ENCODE measurements at places on chromosomes 16 and 17. TPM values are rescaled to one million over a fixed set of nuclear protein-coding genes. Genes with fewer than 3 reads are reported as not detected.

DNA sequence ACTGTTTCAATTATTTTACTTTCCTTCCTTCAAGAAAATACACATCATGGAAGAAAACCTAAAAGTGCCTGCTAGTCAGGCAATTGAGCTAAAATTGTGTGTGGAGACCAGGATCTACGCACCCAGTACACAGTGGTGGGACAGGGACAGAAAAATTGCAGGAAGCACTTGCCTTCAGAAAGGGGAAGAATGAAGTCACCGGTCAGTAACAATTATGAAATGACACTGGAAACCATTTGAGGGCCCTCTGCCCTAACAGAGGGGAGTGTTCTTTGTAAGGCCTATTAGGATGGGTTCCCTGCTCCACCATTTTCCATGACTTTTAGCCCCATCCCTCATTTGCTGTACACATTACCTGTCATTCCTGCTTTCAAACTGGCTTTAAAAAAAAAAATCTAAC lies 4.5 kb upstream of the PHAF1 start:
- no peaks in the 10 kb centered on the region for H3K4me1 ChIP-seq
- no peak for DNase-seq
- H3K27me3 ChIP-seq: no peaks in the 10 kb centered on the region
- no peaks in the 10 kb centered on the region for H3K36me3 ChIP-seq
- H3K4me3 ChIP-seq: no peak overlapping the region
- no peak overlapping the region for H3K27ac ChIP-seq

DNA sequence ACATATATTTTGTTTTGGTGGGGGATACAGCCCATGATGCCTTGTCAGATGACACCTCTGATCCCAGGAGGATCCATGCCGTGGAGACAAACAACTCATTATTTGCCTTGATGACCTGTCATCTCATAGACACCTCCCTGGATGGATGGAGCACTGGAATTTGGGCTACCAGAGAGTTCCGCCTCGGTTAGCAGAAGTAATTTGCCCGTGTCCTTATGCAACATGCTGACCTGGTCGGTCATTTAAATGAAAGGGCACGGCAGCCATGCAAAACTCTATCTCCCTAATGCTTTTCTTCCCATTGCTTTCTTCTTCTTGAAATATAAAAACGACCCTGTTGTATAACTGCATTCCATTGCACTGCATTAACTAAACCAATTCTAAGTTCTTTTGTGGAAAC lies 145.3 kb downstream of the GRIN2A start:
- no peak overlapping the region for H3K27ac ChIP-seq
- H3K4me1 ChIP-seq: no peaks in the 10 kb centered on the region
- DNase-seq: no peak

DNA sequence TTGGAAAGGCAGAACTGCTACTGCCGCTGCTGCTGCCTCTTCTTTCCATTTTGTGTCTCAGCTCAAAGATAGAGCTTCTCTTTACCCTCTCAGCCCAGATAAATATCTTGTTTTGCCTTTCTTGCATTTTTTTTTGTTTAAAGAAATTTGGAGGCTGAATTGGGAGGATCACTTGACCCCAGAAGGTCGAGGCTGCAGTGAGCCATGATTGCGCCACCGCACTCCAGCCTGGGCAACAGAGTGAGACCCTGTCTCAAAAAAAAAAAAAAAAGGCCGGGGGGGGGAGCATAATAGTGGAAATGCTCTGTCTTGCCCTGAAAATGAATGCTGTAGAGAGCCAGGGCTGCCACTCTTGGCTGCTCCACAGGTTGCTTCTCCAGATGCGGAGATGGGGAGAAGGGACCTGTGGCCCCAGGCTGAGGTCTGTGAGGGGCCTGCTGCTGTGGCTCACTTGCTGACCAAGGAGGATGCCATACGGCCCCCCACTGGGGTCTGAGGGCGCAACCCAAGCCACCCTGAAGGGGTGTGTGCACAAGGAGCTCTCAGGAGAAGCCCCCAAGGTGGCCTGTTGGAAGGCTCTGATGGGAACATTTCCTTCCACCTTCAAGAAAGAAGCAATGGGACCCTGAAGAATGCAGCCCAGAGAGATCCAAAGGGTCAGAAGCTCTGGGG lies 21.5 kb upstream of the G6PC1 start:
- H3K36me3 ChIP-seq: no peaks in the 10 kb centered on the region
- H3K27ac ChIP-seq: no peak overlapping the region
- DNase-seq: no peak
- no peaks in the 10 kb centered on the region for H3K27me3 ChIP-seq
- no peak overlapping the region for H3K4me3 ChIP-seq

The SNAI3 gene
- 3.2 TPM for total RNA-seq

The PLEKHG4 gene
- total RNA-seq: 13.9 TPM

Measured in H9 (cell line).